Occipital lobe (tissue), 3 donors: ENCODE measurements at places on chromosomes 4 and X. TPM values are rescaled to one million over a fixed set of nuclear protein-coding genes. Genes with fewer than 3 reads are reported as not detected.

SAGE1 gene
- total RNA-seq, result not detected

MAGEA2B gene
- total RNA-seq, result not detected

AMOT gene
- total RNA-seq, result 10.8 TPM

FAAH2 gene
- total RNA-seq, result 1.2 TPM

GAGE12H gene
- total RNA-seq, result not detected

XAGE2 gene
- total RNA-seq, result not detected

F8A2 gene
- not detected for total RNA-seq

MRPL1 gene
- 40.9 TPM for total RNA-seq

ATOH1 gene
- not detected for total RNA-seq

CXCL1 gene
- total RNA-seq, result 2.0 TPM

CTSO gene
- total RNA-seq, result 8.7 TPM

DNA sequence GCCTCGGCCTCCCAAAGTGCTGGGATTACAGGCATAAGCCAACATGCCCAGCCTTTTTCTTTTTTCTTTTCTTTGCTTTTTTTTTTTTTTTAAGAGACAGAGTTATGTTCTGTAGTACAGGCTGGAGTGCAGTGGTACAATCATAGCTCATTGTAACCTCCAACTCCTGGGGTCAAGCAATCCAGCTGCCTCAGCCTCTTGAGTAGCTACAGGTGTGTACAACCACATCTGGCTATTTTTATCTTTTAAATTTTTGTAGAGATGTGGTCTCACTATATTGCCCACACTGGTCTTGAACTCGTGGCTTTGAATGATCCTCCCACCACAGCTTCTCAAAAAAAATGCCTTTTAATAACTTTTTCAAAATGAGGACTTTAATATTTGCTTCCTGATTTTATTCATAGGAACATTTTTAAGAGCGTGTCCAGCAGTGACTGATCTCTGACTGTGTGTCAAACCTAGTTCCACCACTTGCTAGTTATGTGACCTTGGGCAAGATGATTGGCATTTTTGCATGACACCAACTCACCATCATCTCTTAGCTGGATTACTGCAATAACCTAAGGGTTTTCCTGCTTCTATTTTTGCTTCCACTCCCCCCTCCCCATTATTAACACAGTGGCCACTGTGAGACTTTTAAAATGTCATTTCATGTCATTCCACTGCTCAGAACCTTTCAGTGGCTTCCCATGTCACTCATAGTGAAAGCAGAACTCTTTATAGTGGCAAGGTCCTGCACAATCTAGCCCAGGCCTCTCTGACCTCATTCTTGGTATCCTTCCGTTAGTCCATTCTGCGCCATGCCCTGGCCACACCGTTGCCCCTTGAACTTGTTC lies 4.5 kb upstream of the TNIP3 start:
- no peak for DNase-seq

GRCh38 chr4:3302786-3303564 lies 10.2 kb downstream of the RGS12 start:
- DNase-seq, result no peak

- DNase-seq, result no peak
Observed at GRCh38 chrX:106740193-106740780, 13.8 kb downstream of the RNF128 start.

DNA sequence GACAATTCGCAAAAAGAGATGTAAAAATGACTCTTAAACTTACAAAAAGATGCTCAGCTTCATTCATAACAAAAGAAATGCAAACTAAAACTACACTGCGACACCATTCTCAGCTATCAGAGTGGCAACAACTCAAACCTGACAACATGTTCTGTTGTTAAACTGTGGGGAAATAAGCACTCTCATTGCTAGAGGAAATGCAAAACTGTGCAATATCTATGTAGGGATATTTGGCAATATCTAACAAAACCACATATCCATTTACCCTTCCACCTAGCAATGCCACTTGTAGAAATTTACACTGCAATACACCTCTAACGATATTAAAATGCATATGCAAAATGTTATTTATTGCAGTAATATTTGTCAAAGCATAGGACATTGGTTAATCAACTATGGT lies 78.3 kb upstream of the EGFL6 start:
- no peak for DNase-seq

GRCh38 chr4:71187404-71188155 lies 151.2 kb upstream of the SLC4A4 start:
- DNase-seq, result peak; percentile 10

GRCh38 chr4:56078866-56079265 lies 130.1 kb downstream of the CEP135 start:
- DNase-seq, result no peak

DNA sequence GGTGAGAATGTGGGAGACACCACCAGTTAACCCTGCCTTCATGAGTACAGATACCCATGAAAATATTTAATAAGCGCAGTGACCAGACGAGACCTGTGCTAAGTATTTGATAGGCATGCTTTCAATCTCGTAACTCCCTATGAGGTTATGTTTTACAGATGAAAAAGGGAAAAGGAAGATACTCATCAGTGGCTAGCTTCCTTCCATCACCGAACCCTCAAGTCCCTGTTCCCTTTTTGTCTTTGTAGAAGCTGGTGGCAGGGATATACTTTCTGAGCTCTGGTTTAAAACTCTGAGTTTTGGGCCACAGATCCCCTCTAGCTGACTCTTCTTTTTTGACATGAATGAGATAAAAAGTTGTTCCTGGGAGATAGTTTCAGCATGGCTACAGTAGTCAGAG lies 26.3 kb downstream of the AFF1 start:
- DNase-seq, result no peak

DNA sequence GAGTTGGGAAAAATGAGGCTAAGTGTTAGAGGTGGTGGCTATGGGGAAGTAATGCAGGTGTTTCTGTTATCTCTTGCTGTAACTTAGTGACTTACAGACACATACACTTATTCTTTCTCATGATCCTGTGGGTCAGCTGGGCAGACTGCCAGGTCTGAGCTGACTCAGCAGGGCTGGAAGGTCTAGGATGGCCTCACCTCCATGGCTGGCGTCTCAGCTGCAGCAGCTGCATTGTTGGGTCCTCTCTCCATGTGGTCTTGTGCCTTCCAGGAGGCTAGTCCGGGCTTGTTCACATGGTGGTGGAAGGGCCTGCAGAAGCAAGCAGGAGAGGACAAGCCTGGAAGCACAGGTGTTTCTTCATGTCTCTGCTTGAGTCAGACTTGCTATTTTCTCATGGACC lies 172.7 kb downstream of the NHS start:
- no peak for DNase-seq

DNA sequence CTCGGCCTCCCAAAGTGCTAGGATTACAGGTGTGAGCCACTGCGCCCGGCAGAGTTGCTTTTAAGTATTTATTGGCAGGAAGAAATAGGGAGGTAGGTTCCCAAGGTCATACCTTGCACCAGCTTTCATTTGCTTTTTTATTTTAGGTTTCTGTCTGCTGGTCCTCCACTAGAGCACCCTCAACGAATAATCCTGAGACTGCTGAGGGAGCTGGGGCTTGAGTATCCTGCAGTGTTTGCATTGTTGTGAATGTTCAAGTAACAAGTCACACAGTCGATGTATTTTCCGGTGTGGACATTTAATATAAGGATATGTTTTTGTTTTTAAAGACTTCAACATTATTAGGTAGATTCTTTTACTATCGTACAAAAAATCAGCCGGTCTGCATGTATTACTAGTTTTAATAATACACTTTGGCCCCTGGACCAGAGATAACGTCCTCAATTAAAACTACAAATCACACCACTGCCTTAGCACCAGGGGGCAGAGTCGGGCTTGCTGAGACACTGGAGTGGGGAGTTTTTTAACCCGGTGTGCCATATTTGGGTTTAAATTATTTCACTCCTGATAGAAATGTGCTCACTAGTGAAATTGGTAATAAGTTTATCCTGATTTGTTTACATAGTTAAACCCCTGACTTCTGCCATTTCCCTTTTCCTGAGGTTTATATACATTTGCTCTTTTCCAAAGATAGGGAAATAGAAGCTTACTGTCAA lies 11.6 kb downstream of the SMIM20 start:
- DNase-seq, result no peak

- no peak for DNase-seq
Observed at GRCh38 chr4:84690481-84690880, 107.6 kb downstream of the CDS1 start.

GRCh38 chrX:128897621-128898020 lies 625.7 kb downstream of the SMARCA1 start:
- no peak for DNase-seq

DNA sequence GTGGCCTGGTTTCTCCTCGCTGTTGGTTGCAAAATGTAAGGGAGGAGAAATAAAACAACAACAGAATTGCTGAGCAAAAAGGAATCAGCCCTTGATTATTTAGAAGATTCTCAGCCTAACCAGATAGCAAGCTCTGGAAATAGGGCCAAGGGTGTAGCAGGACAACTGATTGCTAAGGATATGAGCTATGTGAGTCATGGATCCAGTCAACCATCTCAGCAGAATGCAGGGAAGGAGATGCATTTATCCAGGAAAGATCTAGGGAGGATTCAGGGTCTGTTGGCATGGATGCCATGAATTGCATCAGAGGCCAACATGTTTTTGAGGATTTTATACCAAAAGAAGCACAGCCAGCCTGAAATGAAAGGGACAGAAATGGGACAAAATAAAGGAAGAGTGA lies 2.2 kb upstream of the XAGE3 start:
- DNase-seq, result no peak

GRCh38 chr4:116551806-116552205 lies 533.6 kb downstream of the TRAM1L1 start:
- no peak for DNase-seq

GRCh38 chr4:8319061-8319460 lies 49.5 kb downstream of the HTRA3 start:
- DNase-seq, result no peak

- DNase-seq, result no peak
Observed at GRCh38 chr4:33831442-33832066, 2412.8 kb downstream of the ARAP2 start.

- DNase-seq, result no peak
Observed at GRCh38 chrX:25011589-25012432, 4.0 kb downstream of the ARX start.
